ENCODE measurements at places on chromosomes 6 and 20. TPM values are rescaled to one million over a fixed set of nuclear protein-coding genes. Genes with fewer than 3 reads are reported as not detected.

The TBCC gene
- 12.9 TPM for total RNA-seq

GRCh38 chr6:145241039-145241438, 494.3 kb downstream of the EPM2A start:
- DNase-seq = no peak

DNA sequence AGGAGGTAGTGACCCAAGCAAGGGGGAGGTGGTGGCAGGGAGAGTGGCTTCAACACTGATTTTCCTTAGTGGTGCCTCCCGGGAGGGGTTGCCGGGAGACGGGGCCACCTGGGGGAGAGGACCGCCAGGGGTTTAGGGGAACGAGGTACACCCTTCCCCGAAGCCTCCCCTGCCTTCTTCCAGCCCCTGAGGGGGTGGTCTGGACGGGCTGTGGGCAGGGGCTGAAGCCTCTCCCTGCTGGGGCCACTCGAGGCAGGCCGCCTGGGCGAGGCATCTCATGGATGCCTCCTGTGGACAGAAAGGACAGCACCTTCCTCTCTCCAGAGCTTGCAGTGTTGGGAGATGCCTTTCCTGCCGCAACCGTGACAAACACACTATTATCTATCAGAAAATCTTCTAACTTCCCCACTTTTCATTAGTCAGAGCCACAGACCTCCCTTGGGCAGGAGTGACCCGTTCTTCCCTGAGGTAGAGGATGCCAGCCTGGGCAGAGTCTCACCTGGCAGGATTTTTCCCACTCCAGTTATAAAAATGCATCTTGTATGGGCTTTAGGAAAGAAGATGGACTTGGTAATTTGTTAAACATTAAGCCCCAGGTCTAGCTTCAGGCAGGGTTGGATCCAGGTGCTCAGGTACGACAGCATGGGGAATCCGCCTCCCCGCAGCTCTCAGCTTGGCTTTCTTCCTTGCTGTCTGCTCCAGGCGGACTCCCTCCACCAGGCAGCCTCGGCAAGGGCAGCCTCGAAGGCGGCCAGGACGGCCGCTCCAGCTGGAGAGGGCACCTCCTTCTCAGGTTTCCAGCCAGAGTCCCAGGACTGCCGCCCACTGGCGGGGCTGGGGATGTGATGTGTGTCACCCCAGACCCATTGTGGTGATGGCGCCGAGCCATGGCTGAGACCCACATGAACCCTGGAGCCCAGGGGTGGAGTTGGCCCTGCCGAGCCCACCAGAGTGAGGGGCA, 11.0 kb downstream of the HRH3 start:
- DNase-seq = no peak

DNA sequence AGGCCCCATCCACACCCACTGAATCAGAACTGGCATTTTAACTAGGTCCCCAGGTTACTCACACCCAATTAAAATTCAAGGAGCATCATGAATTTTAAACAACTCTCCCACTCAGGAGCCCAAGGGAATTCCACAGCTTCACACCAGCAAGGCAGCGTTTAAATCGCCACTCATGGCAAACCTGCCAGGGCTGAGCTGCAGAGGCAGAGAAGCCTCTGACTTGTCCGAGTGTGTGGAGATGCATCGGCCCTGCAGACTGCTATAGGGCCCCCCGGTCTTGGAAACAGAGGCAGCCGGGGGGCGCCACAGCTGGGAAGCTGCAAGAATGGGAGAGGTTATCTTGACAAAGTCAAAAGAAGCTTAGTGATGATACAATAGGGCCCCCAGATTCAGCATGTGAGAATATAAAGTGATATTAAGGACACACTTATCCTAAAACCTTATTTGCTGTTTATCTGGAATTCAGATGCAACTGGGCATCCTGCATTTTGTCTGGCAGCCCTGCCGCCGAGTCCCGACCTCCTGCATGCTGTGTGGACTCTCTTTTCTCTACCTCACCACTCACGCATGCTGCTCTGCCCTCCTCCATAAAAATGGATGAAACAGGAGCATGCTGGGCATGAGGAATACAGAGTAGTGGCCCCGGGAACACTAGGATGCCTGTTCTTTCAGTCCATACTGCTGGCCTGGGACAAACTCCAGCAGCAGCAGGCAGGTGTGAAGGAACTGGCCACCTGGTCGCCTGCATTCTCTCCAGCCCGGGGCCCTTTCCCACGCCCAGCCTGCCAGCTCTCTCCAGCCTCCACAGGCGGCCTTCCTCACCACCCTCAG, 126.1 kb downstream of the PXDC1 start:
- DNase-seq = no peak

DNA sequence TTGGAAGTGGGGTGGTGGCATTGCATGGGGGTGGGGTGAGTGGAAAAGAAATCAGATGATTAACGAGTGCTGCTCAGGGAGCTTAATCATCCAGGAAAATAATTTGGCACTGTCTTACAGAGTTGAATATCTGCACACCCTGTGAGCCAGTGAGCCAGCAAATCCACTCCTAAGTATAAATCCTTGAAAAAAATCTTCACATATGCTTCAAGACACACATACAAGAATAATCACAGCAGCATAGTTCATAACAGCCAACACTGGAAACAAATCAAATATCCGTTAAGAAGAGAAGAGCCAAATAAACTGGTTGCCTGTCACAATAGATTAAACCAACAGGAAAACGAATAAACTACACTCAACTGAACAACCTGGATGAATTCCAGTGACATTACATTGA, 62.8 kb downstream of the SAMD3 start:
- no peak for DNase-seq

GRCh38 chr20:46378412-46379009, 27.9 kb downstream of the ELMO2 start:
- DNase-seq = no peak

DNA sequence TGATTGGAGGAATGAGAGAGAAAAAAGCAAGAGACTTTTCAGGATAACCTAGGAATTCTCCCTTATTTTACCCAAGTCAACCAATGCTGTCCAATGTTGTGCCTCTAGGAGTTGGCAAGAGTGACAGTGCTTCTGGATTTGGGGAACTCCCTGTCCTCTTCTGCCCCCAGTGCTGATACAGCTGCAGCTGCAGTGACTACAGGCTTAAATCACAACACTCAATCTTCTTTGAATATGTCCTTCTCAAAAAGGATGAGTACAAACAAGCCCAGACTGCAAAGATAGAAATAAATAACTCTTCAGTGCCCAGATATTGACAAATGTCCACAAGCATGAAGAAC, 141.0 kb upstream of the COL21A1 start:
- no peak for DNase-seq
